ENCODE measurements at places on chromosomes 5 and 9.

- DNase-seq = no peak
Observed at GRCh38 chr9:116471944-116472506, 215.1 kb upstream of the TRIM32 start.

DNA sequence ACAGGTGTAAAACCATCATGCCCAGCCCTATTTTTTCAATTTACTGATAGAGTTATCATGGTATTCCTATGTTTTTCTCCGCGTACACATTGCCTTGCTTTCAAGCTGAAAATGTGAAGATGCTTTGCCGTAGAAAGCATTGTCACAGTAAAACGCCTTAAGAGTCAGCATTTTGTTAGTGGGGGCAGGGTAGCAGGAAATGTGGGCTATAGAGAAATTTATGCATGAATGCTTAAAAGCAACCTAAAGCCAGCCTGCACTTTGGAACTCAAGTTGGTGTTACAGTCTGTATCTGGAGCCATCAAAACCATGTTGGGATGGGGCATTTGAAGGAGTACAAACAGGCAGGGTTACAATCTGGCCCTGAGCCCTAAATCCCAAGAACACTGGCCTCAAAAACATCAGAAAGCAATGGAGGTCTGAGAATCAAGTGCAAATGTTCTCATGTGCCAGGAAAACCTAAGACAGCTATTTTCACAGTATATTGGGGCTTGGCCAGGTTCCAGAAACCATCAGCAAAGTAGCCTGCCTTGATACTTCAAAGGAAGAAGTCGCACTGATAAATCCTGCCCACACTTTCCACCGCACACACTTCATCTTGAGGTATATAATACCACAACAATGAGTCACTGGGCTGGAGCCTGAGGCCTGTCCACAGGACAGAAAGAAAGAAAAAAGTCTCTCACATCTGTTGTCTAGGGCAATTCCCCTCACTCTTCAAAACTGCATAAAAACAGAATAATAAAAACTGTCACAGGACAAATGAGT lies 313.8 kb downstream of the ENC1 start:
- peak; percentile 44 for DNase-seq

GRCh38 chr5:76450054-76450453 lies 47.0 kb downstream of the IQGAP2 start:
- DNase-seq = no peak

GRCh38 chr9:12963537-12963936 lies 188.7 kb downstream of the LURAP1L start:
- DNase-seq = no peak

GRCh38 chr5:153572411-153573145 lies 82.1 kb downstream of the GRIA1 start:
- DNase-seq = no peak

DNA sequence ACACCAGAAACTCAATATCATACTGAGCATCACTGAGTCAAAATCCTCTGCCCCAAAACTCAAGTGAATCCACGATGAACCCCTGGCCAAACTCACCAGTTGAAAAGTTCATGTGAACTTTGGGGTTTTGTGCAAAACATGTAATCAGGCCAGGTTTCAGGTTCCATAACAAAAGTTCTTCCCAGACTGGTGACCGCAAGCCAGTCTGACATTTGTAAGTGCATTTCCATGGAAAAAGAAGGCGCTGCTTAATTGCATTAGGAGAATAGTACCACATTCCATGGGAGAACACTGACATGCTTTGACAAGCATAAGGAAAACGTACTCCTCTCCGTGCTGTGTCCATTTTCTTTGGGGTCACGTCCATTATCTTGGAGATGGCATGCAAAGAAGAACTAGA lies 567.0 kb downstream of the BNC2 start:
- no peak for DNase-seq

GRCh38 chr5:43140286-43140685 lies 19.6 kb downstream of the ZNF131 start:
- no peak for DNase-seq

DNA sequence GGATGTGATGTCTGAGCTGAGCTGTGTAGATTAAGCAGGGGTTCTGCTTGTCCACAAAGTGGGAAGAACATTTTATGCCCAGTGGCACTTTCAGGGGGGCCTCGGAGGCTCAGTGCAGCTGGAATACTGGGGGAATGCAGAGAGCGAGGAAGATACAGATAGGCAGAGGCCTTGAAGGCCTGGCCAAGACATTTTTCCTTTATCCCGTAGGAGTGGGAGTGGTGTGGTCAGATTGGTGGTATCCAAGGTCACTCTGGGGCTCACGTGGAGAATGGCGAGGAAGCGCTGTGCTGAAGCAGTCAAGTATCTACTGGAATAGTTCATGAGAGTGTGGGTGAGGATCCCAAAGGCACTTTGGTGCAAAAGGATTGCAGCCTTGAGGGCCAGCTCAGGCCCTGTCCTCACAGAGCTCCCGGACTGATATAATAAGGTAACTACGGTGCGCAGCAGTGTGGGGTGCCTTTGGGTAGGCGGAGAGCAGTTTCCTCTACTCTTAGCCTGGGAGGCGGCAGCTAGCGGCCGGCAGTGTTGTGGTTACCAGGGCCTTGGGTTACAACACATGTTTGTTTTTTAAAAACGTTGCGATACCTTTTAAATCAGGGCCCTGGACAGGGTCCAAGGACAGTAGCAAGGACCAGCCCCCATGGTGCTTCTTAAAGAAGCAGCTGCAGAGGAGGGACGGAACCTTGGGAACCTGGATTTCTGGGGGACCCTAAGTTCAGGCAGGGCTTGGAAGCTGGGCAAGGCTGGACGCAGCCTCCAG lies 10.8 kb upstream of the CCDC69 start:
- DNase-seq = no peak

DNA sequence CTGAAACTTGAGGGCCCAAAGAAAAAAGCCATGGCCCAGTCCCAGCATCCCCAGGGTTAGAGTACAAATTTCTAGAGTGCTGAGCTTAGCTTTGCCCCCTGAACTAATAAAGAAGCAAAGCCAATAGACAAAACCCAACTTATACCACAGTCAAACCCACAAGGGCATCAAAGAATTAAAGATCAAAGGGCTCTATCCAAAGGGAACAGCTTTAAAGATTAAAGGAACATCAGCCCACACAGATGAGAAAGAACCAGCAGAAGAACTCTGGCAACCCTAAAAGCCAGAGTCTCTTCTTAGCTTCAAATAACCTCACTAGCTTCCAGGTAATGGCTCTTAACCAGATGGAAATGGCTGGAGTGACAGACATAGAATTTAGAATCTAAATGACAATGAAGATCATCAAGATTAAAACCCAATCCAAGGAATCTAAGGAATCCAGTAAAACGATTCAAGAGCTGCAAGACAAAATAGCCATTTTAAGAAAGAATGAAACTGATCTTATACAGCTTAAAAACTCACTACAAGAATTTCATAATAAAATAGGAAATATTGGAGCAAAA lies 93.9 kb downstream of the YIPF5 start:
- DNase-seq = no peak

GRCh38 chr5:35884773-35885172 lies 28.1 kb downstream of the IL7R start:
- no peak for DNase-seq

- DNase-seq = no peak
Observed at GRCh38 chr5:114898602-114899001, 271.1 kb downstream of the TRIM36 start.

DNA sequence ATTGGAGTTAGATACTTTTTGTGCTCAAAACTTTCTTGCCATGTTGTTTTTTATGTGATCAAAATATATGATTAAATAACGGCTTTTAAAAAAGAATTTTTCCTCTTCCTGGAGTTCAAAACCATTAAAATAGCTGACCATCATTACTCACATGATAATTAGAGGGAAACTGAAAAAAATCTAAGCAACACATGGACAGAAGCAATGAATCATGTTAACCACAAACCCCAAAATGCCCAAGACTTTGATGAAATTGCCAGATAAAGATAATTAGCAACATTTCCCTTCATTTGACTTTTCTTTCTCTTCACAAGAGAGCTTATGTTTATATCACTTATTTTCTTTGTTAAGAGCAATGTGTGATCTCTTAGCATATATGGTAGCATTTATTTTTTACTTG lies 1294.2 kb downstream of the EFNA5 start:
- no peak for DNase-seq

GRCh38 chr5:173290477-173291131 lies 37.6 kb downstream of the STC2 start:
- no peak for DNase-seq

- DNase-seq = no peak
Observed at GRCh38 chr9:84897362-84898094, 228.0 kb downstream of the NTRK2 start.

DNA sequence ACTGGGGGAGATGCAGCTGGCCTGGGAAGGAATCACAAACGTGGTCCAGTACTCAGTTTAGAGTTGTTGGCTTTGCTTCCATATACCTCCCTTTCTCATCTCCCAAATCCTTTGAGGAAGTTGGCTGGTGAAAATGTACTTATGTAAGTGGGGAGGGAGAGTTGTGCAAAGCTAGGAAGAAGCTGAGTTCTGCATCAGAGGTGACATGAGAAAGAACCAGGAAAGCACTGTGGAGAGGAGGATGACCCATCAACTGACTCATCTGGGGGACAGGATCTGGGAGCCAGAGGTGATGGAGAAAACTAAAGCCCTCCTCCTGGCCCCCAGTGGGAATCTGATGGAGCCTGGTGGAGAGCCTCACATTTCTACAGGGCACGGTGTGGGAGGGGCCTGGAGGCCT lies 16.2 kb downstream of the KCNMB1 start:
- no peak for DNase-seq
